Activated CD4-positive, CD25-positive, alpha-beta regulatory T cell treated with anti-CD3 and anti-CD28 coated beads, Interleukin-2, amount 50 U/mL, for 72 hours (primary cell): ENCODE measurements at places on chromosomes 3 and 15.

DNA sequence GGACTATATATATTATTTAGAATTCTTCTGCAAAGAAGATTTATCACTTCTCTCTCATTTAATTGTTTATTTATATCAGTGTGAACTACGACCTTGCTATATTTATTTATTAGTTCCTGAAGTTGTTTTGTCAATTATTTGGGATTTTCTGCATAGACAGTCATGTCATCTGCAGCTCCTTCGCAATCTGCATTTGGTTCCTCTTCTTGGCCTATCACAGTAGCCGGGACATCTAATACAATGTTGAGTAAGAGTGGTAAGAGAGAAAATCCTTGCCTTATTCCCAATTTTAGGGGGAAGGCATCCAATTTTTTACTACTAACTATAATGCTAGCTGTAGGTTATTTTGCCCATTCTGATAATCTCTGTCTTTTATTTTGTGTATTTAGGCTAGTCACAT lies 39.4 kb downstream of the FOXL2 start:
- no peak for DNase-seq

GRCh38 chr15:93477721-93478120 lies 388.7 kb upstream of the RGMA start:
- DNase-seq = no peak

DNA sequence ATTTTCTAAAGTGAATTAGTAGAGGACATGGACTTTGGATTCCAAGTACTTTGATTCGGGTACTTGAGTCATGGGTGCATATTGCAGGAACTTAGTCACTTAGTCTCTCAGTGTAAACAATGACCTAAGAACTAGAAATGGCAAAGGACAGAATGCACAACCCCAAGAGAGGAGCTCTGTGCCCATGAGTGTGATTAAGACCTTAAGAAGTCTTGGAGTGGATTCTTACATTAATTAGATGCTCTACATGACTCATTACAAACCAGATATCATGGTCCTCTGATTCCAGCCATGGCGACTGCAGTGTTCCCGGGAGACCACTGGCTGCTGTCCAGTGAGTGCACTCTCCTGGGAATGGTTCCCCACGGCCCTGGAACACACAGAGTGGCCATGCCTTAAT lies 251.5 kb downstream of the GABRG3 start:
- DNase-seq = no peak

DNA sequence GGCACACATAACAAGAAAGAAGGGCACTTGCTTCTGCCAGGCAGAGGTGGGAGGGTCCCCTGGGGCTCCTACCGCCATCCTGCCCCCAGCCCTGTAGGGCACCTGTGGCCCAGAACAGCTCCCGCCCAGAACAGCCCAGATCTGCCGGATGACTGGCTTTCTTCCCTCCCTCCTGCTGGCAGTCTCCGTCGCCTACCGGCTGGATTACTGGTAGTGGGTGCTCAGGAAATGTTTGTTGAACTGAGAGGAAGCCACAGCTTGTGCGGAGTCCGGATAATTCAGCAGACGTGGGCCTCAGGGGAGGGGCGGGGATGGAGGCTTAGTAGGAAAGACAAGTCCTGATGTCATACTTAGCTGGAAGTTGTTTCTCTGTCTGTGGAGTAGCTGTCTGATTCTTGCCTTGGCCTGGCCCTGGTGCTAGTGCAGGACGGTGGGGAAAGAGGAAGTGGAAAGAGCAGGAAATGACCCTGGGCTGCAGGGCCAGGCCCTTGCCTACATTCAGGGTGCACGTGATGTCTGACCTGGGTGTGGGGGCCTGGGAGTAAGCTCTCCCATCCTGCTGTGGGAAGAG lies 6.7 kb downstream of the CCDC9B start:
- DNase-seq = no peak

DNA sequence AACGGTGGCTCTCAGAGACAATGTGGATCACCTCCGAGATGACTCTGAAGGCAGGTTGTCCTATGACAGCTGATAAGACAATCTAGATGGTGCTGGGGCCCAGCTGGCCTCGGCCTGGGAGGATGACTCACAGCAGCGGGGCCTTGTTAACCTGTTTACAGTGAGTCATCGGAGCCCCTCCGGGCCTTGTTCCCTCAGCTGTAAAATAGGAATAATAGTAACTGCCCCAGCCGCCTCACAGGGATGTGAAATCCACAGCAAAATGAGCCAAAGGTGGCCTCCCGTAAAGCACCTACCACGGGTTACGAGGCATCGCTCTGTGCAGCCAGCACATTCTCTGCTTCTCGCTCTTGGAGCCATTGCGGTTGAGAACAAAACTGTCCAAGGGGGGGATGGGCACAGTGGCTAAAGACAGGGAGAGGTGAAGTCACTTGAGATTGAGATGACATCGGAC lies 88.6 kb upstream of the RASGRF1 start:
- no peak for DNase-seq

GRCh38 chr15:85118581-85118980 lies 136.9 kb downstream of the PDE8A start:
- no peak for DNase-seq

- DNase-seq = no peak
Measured at GRCh38 chr3:174002543-174002942, 605.0 kb downstream of the NLGN1 start.

GRCh38 chr3:61936344-61936937 lies 375.1 kb downstream of the PTPRG start:
- DNase-seq = no peak

GRCh38 chr3:100603469-100603868 lies 5.9 kb upstream of the ADGRG7 start:
- no peak for DNase-seq

- DNase-seq = no peak
Measured at GRCh38 chr15:56950979-56951378, 32.5 kb downstream of the TCF12 start.

DNA sequence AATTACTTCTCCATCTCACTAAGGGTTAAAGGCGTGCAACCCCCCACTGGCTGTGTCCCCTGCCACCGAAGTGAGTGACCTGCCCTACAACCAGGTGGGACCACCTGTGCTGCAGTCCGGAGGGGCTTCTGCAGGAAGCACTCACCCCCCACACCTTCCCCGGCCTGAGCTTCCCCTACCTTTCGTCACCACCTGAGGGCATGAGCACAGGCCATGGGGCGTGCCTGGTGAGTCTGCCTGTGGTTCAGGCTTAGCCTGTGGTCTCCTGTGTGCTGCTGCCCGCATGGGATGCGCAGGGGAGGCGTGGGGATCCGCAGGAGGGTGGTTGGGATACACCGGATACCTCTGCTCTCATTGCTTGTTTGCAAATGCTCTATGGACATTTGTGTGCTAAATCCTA lies 46.0 kb downstream of the KLHL25 start:
- no peak for DNase-seq

DNA sequence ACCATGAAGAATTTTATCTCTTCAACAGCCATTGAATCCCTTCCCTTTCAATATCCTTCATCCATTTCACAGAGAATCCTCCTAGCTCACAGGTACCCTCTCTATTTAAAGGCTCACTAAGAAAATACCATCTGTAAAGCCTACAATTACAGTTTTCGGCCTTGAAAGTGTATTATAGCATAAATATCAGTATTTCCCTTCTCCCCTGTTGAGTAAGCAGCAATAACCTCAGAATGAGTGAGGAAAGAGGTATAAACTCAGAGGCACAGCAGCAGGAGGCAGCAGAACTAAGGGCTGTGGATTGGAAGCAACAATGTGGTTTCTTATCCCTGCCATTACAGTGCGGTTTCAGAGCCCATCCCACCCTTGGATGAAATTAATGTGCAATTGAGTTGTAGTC lies 360.6 kb upstream of the ATP10A start:
- no peak for DNase-seq

DNA sequence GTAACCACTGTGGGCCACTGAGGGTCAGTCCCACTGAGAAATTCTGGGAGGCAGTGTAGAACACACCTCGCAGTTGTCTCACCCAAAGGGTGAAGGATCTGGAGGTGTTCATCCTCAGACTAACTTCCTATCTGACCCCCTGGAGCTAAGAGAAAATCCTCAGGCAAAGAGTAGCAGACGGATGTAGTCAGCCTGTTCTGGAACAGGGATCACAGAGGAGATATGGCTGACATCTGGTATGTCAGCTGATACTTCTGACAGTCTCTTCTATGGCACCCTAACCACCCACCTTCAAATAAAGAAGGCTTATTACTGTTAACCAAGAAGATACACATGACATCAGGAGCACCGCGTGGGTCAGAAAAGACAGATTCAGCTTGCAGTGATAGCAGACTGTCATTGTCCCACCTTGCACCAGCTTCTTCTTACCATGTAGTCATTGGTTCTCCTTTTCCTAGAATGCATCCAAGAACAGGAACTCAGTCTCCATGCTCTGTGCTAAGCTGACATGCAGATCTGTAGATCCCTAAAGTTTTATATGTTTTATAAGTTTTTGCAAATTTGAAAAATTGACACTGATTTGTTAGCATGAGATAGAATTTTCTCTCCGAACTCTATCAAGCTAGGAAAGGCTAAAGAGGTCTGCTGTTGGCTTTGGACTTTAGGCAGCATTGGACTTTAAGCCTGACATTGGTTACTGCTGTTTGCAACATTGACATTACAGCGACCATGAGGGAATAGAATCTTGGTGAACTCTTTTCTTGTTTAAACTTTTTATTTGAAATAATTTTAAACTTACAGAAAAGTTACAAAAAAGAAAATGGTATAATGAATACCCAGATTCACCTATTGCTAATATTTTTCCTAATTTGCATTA lies 60.4 kb downstream of the KBTBD12 start:
- DNase-seq = no peak

DNA sequence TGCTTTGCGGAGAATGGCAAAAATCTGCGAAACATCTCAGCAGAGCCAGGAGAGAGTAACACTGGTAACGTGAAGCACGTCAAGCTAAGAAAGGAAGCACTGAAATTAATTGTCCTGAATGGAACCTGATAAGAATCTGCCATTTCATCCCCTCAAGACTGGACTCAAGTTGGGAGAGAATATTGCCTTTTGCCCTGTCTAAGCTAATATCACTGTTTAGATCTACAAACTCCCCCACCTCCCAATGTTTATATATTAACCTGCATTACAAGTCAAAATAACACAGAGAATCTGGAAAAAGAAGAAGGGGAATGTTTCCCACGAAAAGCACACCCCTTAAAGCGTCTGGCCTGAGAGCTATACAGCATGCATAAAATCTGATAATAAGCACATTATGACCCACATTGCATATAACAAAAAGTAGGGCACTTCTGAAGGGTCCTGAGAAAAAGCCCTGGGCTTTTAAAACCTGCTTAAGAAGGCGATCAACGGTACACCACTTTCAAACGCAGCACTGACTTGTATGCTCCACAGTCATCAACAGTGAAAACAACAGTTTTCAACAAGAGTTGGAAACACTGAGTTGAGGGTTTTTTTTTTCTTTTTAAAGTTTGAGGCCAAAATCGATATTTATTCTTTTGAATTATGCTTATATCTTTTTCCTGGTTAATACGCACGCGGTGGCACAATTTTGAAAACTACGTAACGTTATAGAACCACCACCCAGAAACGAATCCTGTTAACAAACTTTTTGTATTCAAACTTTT lies 1.4 kb upstream of the KAT2B start:
- DNase-seq = no peak

DNA sequence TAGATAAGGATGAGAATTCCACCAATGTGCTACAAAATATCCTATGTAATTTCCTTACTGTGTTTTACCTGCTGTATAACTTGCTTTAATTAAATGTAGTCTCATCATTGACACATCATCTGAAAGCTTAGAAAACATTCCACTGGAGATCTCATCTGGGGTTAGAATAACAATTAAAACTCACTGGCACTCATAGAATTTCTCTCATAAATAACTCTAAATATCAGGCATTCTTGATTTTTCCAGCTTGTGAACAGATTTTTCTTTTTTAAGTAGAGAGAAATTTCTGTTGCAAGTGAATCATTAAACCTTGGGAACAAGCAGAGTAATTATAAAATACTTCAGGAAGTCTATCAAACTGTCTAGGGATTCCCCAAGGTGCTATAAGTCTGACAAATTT lies 843.8 kb downstream of the NAALADL2 start:
- DNase-seq = no peak

DNA sequence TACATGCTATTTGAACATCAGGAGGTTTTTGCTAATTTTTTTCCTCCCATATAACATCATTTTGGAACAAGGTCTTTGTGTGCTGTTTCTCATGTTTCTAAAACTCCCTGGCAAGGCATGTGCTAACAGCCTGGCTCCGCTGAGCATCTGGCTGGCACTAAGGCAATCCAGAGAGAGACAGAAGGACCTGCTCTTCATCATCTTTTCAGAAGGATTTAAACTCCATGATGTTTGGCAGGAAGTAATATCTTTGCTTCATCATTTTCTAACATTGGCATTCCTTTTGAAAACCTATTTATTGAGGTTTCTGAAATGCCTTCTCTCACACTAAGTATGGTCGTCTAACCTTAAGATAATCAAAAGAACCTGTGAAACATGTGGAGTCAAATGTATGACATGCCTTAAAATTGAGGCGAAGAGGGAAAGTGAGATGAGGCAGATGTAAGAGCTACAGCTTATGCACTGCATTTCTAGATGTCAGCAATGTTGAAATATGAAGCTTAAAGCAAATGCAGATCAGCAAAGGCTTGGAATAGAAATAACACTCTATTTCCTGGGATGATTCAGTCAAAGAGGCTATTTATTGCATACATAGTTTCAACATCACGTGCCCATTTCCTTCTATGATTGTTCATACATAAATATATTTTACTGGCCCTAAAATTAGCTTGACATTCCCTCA lies 592.0 kb downstream of the ZNF385D start:
- DNase-seq = no peak

GRCh38 chr3:27312044-27312668 lies 57.0 kb downstream of the NEK10 start:
- no peak for DNase-seq

GRCh38 chr15:61028427-61028826 lies 200.7 kb downstream of the RORA start:
- no peak for DNase-seq

DNA sequence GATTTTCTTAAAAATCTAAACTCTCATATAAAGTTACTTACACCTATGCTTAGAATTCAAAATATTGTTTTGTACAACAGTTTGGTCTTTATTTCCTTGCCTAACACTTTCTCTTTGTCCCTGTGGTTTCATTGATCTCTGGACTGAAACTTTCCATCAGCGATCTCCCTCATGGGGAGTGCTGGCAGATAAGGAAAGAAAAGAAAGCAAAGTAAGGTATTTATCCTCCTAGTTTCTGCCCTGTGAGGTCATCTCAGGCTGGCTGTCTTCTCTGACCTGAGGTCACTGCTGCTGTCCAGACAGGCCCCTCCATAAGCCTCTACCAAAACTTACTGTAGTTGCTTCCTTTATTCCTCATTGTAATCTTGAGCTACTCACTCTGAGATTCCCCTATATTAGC lies 57.9 kb upstream of the EPHA6 start:
- DNase-seq = no peak

DNA sequence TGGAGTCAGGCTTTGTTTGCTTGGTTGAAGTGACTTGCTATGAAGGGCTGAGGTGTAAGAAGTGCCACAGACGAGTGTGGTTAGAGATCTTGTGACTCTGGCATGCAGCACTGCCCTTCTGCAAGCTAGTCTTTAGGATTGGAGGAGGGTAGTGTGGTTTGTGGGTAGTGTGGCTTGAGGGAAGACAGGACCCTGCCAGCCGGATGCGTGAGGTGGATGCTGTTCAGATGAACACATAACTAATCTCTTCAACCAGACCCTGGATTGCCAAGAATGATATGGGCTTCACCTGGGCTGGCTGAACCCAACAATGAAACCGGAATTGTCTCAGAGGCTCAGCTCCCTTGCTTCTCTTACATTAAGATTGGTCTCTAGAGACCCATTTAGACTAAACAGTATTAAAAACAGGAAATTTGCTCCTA lies 32.7 kb downstream of the STARD9 start:
- DNase-seq = peak; percentile 37
